ENCODE measurements at places on chromosomes 16 and 17. TPM values are rescaled to one million over a fixed set of nuclear protein-coding genes. Genes with fewer than 3 reads are reported as not detected.

GRCh38 chr17:4006745-4007211 is 42.5 kb upstream of the ATP2A3 start:
- DNase-seq, result no peak

- DNase-seq, result peak; percentile 67
Observed at GRCh38 chr16:67716097-67716496, 3.0 kb downstream of the GFOD2 start.

GRCh38 chr16:30541502-30542329 is 7.1 kb upstream of the ZNF747 start:
- peak; percentile 58 for DNase-seq

DNA sequence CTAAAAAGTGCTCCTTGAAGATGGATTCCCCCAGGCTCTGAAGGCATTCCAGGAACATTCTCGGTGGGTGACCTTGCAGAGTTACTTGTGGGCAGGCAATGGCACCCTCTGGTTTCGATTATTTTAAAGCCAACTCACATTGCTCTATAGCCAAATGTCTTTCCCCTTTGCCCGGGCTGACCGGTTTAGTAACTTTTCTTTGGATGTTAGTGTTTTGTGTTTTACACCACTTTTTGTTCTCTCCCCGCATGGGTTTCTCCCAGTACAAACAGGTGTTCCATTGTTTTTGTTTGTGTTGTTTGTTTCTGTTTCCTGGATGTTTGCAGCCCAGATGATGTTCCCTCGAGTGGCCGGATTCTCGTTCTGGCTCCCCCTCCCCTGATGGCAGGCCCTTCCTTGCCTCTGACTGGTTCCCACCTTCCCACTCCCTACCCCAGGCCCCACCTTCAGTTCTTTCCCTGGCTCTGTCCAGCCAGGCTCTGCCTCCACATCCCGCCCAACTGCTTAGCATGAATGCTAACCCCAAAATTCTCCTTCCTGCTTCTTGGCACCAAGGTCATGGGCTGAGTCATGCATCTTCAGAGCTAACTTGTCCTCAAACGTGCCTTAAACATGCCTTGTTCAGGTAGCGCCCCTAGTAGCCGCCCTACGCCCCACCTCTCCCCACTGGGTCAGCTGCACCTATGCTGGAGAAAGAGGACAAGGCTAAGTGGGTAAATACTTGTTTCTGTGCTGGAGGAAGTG is 40.6 kb downstream of the ELAC2 start:
- no peak for DNase-seq

DNA sequence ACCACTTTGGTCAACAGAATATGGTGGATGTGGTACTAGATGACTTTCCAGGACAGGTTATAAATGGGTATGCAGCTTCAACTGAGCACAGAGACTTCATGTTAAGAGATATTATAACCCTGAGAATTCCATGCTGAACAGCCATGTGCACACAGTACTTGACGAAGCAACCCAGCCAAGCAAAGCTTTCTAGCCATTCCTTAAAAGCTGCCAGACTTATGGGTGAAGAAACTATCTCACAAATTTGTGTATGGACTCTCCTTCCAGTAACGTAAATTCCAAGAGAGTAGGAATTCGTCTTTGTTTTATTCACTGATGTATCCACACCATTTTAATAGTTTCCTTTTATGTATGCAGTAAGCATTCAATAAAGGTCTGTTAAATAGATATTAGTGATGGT is 76.1 kb downstream of the KANSL1 start:
- no peak for DNase-seq

DNA sequence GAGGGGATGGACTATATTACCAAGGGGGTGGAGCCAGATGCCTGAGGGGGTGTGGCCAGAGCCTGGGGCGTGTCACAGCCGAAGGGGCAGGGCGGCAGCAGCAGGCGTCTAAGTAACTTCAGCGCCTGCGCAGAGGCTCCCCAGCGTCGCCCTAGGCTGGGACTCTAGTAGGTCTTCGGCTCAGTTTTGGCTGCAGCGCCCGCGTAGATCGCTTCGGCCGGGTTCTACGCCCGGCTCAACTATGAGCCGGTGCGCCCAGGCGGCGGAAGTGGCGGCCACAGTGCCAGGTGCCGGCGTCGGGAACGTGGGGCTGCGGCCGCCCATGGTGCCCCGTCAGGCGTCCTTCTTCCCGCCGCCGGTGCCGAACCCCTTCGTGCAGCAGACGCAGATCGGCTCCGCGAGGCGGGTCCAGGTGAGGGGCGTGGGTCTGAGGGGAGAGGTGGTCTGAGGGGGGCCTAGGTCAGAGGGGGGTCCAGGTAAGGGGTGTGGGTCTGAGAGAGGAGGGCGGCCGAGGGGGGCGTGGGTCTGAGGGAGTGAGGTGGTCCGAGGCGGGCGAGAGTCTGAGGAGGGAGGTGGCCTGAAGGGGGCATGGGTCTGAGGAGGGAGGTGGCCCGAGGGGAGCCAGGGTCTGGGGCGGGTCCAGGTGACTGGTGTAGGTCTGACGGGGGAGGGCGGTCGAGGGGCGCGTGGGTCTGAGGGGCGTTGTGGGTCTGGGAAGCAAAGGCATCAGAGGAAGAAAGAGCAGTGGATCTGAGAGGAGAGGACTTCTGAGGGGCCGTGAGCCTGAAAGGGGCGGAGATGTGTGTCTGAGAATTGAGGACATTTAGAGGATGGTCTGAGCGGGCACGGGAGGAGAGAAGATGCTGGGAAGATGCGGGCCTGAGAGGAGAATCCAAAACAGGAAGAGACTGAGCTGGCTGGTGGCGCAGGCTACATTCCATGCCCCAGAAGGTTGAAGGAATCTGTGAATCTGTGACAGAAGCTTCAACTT is at the start of gene LPCAT2:
Gene LPCAT2 (plus strand): TSS at position 132 of the 991 bp plus-strand sequence. CDS start 110 bp downstream, at position 242.
- peak; percentile 92 for DNase-seq

- no peak for DNase-seq
Observed at GRCh38 chr17:32575852-32576251, 89.1 kb downstream of the CDK5R1 start.

Gene KRTAP2-2
- not detected for total RNA-seq

DNA sequence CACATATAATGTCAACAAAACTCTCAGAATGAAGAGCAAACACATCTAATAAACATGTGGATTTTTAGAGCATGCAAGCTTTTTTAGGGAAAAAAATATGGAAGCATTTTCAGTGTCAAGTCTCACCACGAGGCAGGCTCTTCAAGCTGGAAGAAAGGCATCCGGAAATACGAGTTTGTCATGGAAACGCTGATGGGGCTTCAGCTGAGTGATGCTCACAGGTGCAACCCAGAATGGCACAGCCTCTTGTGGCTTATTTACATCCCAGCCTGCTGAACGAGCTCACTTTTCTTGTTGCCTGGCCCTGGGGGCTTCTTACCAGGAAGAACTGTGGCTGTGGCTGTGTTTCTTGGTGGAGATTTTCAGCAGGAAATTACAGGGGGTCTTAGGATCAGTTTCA is 24.1 kb upstream of the DYNLL2 start:
- peak; percentile 33 for DNase-seq

GRCh38 chr17:17837966-17838962 is 1.5 kb upstream of the SREBF1 start:
- peak; percentile 77 for DNase-seq

DNA sequence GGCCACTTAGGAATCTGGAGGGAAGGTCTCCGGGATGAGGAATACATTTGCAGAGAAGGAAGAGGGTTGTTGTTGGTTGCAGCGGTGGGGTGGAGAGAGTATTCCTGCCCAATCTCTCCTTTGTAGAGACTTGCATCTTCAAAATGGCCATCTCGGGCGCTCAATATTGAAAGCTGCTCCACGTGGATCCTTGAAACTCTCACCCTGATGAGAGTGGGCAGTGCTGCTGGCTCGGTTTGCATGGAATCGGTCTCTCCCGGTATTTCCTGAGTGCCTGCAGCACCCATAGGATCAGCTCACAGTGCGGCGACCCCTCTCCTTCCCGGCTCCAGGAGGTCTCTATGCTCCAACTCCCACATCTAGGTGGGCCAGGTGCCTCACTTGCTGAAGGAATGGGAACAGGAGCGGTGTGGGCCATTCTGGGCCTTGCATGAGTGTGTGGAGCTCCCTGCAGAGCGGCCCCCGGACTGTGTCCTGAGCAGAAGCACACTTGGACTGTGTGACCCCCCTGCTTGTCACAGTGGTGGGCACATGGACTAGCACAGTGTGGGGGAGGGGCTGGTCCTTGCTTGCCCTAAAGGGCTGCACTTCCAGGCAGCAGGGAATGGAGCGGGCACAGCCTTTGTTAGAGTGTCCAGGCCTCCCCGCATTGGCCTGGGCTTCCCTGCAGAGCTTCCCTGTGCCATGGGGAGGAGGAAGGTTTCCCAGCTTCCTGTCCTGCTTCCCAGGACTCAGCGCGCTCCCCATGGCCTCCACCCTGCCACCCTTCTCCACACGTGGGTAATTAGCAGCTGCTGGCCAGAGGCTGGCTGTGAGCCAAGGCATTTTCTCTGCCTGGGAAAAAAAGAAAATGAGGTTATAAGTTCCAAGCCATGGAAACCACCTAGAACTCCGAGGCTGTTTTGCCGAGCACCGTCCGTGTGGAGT is 139.3 kb downstream of the IRF8 start:
- peak; percentile 27 for DNase-seq

- DNase-seq, result no peak
Observed at GRCh38 chr16:66342294-66342900, 24.1 kb upstream of the CDH5 start.

Gene TMEM106A
- total RNA-seq, result 8.0 TPM

GRCh38 chr17:3598078-3598477 is 11.1 kb downstream of the TRPV1 start:
- DNase-seq, result no peak

Gene CSH2
- total RNA-seq, result not detected

Gene DNAH9
- total RNA-seq, result not detected

Gene KRT39
- total RNA-seq, result not detected

Gene GDPD3
- 5.8 TPM for total RNA-seq

DNA sequence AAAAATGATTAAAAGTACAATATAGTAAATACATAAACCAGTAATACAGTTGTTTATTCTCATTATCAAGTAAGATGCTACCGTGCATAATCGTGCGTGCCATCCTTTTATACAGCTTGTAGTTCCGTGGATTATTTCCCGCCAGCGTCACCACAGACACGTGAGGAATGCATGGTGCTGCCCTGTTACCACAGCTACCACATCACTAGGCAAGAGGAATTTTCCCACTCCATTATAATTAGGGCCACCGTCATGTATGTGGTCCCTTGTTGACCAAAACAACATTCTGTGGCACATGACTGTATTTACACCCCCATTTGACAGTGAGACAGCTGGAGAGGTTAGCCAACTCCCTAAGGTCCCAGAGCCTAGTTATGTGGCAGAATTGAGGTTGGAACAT is 30.5 kb upstream of the LGALS9 start:
- no peak for DNase-seq

DNA sequence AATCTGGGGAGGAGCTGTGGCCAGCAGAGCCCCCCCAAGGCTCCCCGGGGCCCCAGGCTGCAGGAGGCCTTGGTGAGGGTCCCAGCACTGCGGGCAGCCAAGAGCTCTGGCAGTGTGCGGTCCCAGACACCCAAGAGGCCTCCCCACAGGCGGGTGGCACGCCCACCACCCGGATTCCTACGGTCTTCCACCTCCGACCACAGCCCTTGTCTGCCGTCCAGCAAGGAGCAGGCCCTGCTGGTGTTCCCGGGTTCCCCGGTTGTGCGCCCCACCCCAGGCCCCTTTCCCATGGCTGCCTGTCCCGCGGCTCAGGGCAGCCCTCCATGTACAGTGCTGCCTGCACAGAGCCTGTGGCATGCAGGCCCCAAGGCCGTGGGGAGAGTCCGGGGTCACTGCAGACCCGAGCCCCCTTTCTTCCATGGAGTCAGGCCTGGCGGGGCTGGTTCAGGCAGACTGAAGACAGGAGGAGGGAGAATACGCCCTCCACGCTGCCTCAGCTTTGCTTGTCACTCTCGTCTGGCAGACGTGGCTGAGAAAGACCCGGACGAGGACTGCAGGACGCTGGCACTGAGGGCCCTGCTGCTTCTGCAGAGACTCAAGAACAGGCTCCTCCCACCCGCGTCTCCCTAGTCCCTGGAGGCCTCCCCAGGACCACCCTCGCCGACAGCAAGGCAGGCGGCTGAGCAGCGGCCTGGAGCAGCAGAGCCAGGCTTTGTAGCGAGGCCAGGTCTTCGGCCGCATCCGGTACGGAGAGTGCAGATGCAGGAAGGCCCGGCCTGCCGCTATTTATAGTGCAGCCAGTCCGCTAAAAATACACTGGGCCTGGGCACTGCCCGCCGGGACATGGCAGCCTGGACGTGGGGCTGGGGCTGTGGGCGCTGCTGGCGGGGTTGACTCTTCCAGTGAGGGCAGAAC is 16.4 kb downstream of the TELO2 start:
- no peak for DNase-seq

Gene RFNG
- 35.5 TPM for total RNA-seq

DNA sequence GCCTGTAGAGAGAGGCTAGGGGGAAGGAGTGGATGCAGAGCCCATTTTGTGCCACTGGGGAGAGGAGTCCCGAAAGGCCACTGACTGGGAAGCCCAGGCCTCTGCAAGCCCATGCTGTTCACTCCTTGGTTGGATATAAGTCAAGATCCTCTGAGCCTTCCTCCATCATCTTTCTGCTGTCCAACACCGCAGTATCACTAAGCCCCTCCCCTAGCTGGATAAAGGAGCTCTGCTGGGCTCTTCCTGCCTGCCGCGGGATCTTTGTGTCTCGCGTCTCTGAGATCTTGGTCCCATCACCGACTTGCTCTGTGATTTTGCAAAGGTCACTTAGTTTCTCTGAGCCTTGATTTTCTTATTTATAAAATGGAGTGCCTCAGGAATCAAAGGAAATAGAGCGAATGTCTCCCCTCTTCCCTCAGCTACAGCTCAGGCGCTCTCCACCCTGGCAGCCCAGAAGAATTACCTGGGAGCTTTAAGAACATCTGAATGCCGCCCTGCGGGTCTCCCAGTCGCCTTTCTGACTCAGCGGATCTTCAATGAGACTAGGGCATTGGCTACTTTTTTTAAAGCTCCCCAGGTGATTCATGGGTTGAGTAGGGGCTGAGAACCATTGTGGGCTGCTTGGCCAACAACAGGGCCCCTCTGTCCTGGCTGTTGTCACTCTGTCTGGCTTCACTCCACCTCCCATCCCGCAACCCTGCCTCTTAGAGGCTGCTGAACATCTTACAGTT is 25.2 kb upstream of the TMEM220 start:
- no peak for DNase-seq

GRCh38 chr16:2205967-2206313 is 686 bp downstream of the MLST8 start:
- no peak for DNase-seq

GRCh38 chr17:66686601-66687000 is 148.3 kb upstream of the CACNG5 start:
- no peak for DNase-seq

- DNase-seq, result no peak
Observed at GRCh38 chr16:61146429-61146828, 889.8 kb downstream of the CDH8 start.

GRCh38 chr16:82093666-82094300 is 58.7 kb downstream of the HSD17B2 start:
- DNase-seq, result no peak

- no peak for DNase-seq
Observed at GRCh38 chr17:31112001-31112661, 17.4 kb downstream of the NF1 start.

Gene GCGR
- 1.0 TPM for total RNA-seq

- DNase-seq, result no peak
Observed at GRCh38 chr16:50393416-50393815, 24.6 kb upstream of the BRD7 start.

Gene ANKFN1
- 0.34 TPM for total RNA-seq

Gene GP1BA
- total RNA-seq, result not detected

Gene SLC35G6
- total RNA-seq, result not detected

GRCh38 chr16:80652441-80652840 is 111.6 kb downstream of the DYNLRB2 start:
- DNase-seq, result no peak

All from Caco-2 (cell line).